ENCODE measurements at places on chromosomes 5 and 9. TPM values are rescaled to one million over a fixed set of nuclear protein-coding genes. Genes with fewer than 3 reads are reported as not detected.
A peak's percentile ranks its signal among the peaks of the same experiment; 100 is the strongest.

GRCh38 chr9:80602291-80602690, 1030.5 kb downstream of the TLE4 start:
- DNase-seq: no peak
- H3K4me1 ChIP-seq: peaks cover 9% of the 10 kb centered on the region
- no peak overlapping the region for H3K4me3 ChIP-seq

DNA sequence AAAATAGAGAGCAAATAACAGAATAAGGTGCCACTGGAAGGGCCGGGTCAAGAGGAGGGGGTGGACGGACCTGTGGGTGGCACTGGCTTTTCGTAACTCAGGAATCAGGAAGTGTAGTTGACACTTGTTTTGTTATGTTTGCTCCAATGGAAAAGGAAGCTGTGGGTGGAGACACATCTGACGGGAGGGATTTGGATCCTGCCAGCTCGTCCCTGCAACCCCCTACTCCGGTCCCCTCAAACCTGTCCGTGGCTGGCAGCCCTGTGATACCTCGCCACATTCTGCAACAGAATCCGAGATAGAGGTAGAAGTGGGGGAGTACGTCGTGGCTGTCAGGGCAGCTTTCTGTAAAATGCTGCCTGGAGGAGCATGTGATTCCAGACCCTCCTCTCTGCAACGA, 104.2 kb upstream of the IER5L start:
- H3K27me3 ChIP-seq: peaks cover 2% of the 10 kb centered on the region
- no peak overlapping the region for H3K4me3 ChIP-seq
- H3K4me1 ChIP-seq: peaks cover 17% of the 10 kb centered on the region
- H3K27ac ChIP-seq: no peak overlapping the region
- DNase-seq: no peak

DNA sequence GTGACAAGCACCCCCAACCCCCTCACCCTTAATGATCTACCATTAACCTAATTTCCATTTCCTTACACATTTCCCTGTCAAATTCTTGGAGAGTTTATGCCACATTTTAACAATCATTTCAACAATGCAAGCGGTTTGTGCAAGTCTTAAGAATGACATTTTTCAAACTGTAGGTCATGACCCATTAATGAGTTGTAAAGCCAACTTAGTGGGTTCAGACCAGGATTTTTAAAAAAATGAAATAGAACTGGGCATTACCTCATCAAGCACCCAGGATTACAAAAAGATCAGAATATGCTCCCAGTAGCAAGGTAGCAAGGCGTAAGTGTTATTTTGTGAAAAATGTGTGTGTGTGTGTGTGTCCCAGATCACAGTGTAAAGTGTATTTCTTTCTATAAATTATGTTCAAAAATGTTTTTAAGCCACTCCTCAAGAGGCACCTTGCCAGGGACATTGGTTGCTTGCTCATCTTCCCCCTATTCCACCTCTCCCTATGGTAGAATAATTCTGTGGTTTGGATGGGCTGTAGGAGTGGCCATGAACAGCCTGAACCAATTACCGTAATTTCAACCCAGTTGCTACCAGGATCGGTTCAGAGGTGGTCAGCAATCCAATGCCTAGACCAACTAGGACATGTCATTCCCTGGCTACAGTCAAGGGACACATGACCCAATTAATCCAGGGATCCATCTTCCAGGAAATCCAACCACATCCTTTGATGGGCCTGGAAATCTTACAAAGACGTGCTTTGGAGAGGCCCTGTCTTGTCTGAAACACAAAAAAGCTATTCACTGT, 14.4 kb upstream of the TGFBR1 start:
- H3K27ac ChIP-seq: no peak overlapping the region
- peaks cover 3% of the 10 kb centered on the region for H3K27me3 ChIP-seq
- H3K4me1 ChIP-seq: no peaks in the 10 kb centered on the region
- no peak overlapping the region for H3K4me3 ChIP-seq
- DNase-seq: no peak

GRCh38 chr9:101176384-101176783, 147.9 kb downstream of the PLPPR1 start:
- H3K4me1 ChIP-seq: no peaks in the 10 kb centered on the region
- H3K4me3 ChIP-seq: no peak overlapping the region
- no peaks in the 10 kb centered on the region for H3K27me3 ChIP-seq
- DNase-seq: no peak
- H3K27ac ChIP-seq: no peak overlapping the region

GRCh38 chr5:80069918-80070318, 34.8 kb downstream of the THBS4 start:
- no peaks in the 10 kb centered on the region for H3K27me3 ChIP-seq
- H3K4me3 ChIP-seq: peak overlapping the region; percentile 5
- no peak for DNase-seq

DNA sequence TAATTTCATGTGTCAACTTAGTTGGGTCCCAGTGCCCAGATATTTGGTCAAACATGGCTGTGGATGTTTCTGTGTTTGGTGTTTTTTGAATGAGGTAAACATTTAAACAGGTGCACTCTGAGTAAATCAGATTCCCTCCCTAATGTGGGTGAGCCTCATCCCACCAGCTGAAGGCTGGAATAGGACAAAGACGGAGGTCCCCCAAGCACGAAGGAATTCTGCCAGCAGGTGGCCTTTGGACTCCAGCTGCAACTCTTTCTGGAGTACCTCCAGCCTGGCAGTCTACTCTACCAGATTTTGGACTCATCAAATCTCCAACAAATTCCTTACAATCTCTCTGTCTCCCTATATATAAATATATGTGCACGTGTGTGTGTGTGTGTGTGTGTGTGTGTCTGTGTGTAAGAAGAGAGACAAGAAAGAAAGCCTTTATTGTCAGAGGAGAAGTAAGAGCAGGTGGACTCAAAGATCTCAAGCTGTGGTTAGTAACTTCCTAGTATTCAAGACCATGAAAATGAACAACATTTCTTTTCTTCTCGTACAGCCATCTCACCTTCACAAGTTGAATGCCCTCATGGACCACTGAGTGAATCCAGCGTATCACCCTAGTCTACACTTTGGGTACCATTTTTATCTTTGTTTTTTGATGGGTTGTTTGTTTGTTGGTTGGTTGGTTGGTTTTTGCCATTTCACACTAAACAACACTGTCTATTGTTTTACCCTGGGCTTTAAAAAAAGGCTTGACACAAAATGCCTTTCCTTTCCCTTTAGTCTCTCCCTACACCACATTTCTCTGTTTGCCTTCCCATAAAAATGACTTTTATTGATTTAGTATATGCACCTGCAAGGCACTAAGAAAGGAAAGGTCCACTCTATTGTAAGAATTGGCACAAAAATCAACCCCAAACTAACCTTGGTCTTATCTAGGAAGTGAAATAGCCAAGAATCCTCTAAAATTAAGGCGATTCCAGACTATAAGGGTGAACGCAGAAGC, 118.7 kb downstream of the TENT4A start:
- DNase-seq: no peak
- peaks cover 10% of the 10 kb centered on the region for H3K36me3 ChIP-seq
- H3K4me3 ChIP-seq: no peak overlapping the region
- H3K27me3 ChIP-seq: peaks cover 3% of the 10 kb centered on the region
- H3K4me1 ChIP-seq: no peaks in the 10 kb centered on the region

GRCh38 chr5:167644619-167645018, 646.8 kb upstream of the WWC1 start:
- no peaks in the 10 kb centered on the region for H3K27me3 ChIP-seq
- H3K4me3 ChIP-seq: no peak overlapping the region
- no peaks in the 10 kb centered on the region for H3K4me1 ChIP-seq
- DNase-seq: no peak
- H3K36me3 ChIP-seq: no peaks in the 10 kb centered on the region
- H3K27ac ChIP-seq: no peak overlapping the region

DNA sequence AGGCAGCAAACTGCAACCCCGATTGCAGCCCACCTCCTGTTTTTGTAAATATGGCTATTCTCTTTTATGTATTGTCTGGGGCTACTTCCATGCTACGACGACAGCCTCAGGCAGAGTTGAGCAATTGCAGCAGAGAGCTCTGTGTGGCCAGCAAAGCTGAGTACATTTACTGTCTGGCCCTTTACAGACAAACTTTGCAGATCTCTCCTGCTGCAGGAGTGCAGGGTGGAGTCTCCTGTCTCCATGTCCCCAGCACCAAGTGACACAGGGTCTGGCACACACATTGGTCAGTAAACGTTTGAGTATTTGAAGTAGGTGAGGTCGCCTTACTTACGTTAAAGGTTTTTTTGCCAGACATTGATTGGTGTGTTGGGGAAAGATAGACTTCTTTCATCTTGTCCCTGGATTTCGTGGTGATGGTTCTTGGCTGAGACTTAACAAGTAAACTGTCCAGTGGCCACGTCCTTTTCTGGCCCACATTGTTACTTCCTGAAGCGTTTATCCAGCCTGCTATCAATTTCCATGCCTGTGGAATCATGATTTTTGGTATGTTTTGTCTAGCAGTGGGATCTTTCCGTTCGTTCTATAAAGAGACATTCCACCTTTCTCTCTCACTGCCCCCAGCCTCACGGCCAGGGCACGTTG, 27.2 kb downstream of the PRRC2B start:
- peak; percentile 35 for DNase-seq
- peak overlapping the region; percentile 95 for H3K27ac ChIP-seq
- H3K4me1 ChIP-seq: peaks cover 67% of the 10 kb centered on the region
- no peaks in the 10 kb centered on the region for H3K36me3 ChIP-seq
- H3K4me3 ChIP-seq: peak overlapping the region; percentile 71

DNA sequence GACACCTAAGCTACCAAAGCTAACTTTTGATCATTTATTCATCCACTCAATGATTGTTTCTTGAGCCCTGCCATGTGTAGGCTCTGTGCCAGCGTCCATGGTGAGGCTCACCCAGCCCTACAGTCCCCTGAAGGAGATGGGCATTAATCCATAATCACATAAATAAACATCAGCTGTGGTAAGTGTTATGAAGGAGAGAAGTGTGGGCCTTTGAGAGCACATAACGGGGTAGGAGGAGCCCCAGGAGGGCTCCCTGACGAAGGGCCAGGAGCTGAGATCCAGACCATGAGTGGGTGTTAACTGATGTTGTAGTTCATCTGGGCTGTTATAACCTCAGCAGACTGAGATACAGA, 53.9 kb upstream of the AFAP1L1 start:
- no peaks in the 10 kb centered on the region for H3K36me3 ChIP-seq
- no peak overlapping the region for H3K4me3 ChIP-seq
- H3K4me1 ChIP-seq: peaks cover 22% of the 10 kb centered on the region
- no peak for DNase-seq
- peaks cover 5% of the 10 kb centered on the region for H3K27me3 ChIP-seq

- H3K4me3 ChIP-seq: no peak overlapping the region
- H3K27ac ChIP-seq: no peak overlapping the region
- H3K4me1 ChIP-seq: peaks cover 7% of the 10 kb centered on the region
- H3K36me3 ChIP-seq: no peaks in the 10 kb centered on the region
These were observed 628.0 kb upstream of the CDH18 start for GRCh38 chr5:20615888-20616563.

- no peak for DNase-seq
- no peaks in the 10 kb centered on the region for H3K36me3 ChIP-seq
- peaks cover 27% of the 10 kb centered on the region for H3K4me1 ChIP-seq
- no peak overlapping the region for H3K4me3 ChIP-seq
These were observed 5.4 kb downstream of the GFPT2 start for GRCh38 chr5:180347702-180348101.

- H3K27ac ChIP-seq: no peak overlapping the region
- no peak for DNase-seq
- no peak overlapping the region for H3K4me3 ChIP-seq
- H3K27me3 ChIP-seq: no peaks in the 10 kb centered on the region
- no peaks in the 10 kb centered on the region for H3K4me1 ChIP-seq
These were observed 195.7 kb upstream of the CCNH start for GRCh38 chr5:87608385-87608784.

DNA sequence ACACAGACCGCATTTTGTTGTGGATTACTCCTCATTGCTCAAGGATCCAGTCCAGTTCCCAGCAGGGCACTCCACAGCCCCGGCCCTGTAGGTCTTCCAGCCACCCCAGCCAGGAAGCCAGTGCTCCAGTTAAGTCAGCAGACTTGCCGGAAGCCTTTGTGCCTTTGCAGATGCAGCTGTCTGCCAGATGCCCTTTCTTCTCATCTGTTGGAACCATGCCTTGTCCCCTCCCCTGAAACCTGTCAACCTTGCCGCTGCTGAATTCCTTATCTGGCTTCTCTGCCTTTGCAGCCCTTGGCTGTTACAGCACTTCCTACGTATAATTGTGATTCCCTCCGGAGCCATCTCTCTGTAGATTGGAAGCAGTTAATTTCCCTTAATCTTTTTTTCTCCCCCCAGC, 28.4 kb downstream of the PSAT1 start:
- H3K4me3 ChIP-seq: peak overlapping the region; percentile 48
- peaks cover 2% of the 10 kb centered on the region for H3K27me3 ChIP-seq
- DNase-seq: peak; percentile 50
- H3K36me3 ChIP-seq: peaks cover 17% of the 10 kb centered on the region
- peak overlapping the region; percentile 96 for H3K27ac ChIP-seq

DNA sequence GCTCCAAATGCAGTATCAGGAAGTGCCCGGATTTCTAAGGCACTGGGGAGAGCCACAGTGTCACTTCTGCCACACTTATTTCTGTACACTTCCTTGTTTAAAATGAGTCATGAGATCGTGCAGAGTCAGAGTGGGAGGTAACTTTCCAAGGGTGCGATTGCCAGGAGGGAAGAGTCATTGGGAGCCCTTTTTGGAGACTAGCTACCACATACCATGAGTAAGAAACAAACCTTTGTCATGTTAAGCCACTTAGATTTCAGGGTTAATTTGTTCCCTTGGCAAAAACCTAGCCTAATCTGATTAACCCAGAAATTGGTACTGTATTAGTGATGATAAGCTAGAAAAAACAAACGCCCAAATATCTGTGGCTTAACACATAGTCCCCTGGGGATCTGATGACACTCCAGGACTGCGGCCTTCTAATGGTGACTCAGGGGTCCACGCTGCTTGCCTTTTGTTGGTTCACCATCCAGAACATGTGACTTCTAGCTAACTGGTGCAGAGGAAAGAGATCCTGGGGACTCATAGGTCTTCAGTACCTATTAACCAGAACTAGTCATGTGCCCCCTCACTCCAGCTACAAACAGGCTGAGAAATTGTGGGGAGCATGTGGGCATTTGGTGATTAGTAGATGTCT, 48.6 kb upstream of the TLE1 start:
- H3K36me3 ChIP-seq: no peaks in the 10 kb centered on the region
- no peaks in the 10 kb centered on the region for H3K27me3 ChIP-seq
- no peak for DNase-seq
- no peak overlapping the region for H3K27ac ChIP-seq

DNA sequence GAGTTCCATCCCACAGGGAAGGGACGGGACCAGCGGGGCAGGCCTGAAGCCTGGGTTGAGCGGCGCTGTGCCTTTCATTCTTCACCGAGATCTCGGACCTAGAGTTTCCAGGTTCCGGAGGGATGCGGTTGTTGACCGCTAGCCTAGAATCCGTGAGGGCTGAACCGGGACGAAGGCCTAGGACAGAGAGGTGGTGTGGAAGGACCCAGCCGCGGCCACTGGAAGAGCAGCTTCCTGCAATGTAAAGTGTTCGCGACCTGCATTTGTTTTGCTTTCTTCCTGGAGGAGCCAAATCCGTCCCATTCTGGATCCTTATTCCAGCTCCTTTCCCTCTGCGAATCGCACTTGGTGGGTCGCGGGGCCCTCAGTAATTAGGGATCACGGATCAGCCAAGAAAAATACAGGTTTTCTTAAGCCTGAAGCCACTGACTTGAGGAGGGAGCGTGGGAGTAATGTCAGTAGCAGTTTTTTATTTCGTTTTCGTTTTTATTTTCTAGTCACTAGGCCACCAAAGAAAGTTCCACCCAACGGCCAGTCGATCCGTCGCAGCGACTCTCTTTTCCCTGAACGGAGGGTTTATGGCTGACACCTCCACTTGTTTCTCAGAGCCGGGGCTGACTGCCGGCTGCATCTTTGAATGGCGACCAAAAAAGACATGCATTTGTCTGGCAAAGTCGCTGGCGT, 48.6 kb downstream of the ANXA2R start:
- peaks cover 6% of the 10 kb centered on the region for H3K4me1 ChIP-seq
- peak overlapping the region; percentile 89 for H3K4me3 ChIP-seq
- peaks cover 32% of the 10 kb centered on the region for H3K36me3 ChIP-seq
- DNase-seq: no peak

Gene ZNF883
- 18.4 TPM for total RNA-seq

Gene SUSD3
- total RNA-seq: not detected

Data from glutamatergic neuron (in vitro differentiated cells).